Activated CD4-positive, alpha-beta T cell treated with anti-CD3 and anti-CD28 coated beads for 48 hours (primary cell): ENCODE measurements at places on chromosomes 13 and 19.

DNA sequence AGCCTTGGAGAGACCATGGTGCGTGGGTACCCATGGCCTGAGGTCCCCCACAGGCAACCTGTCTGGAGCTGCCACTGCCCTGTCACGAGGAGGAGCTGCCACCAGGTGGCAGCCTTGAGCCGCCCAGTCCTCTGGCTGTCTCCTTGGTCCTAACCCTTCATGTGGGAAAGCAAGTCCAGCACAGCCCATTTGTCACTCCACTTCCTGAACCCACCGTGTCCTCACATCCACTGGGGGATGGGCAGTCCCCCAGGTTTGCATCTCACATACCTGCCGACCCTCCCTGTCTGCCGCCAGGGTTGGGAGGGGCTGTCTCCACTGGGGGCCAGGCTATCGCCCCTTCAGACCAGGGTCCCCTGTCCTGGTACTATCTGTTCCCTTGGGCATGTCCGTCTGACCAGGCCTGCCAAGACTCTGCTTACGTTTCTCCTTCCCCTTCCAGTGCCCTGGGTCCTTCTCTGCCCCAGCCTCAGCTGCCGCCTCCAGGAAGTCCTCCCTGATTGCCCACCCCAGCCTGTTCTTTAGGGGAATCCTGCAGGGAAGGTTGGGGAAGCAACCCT, 4.5 kb downstream of the FAM174C start:
- DNase-seq = peak; percentile 87

- DNase-seq = no peak
Observed at GRCh38 chr19:46944918-46945628, 74.6 kb upstream of the NPAS1 start.

DNA sequence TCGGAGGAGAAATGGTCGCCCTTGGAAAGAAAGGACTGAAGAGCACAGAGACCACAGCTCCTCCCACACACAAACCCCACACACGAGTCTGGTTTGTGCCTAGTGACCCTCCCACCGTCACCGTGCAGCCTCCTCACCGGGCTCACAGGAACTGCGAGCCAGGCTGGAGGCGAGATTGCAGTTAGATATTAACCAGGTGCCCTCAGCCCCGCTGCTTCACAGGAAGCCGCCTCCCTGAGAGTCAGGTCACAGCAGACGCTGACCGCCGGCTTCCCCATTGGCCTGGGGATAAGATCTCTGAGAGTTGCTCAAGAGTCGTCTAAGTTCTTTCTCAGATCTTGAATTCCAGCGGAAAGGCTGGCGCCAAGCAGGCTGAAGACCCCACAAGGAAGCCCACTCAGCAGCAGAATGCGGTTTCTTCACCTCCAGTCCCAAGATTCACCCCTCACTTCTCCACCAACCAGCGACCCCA, 870 bp downstream of the ZNF44 start:
- DNase-seq = peak; percentile 68

DNA sequence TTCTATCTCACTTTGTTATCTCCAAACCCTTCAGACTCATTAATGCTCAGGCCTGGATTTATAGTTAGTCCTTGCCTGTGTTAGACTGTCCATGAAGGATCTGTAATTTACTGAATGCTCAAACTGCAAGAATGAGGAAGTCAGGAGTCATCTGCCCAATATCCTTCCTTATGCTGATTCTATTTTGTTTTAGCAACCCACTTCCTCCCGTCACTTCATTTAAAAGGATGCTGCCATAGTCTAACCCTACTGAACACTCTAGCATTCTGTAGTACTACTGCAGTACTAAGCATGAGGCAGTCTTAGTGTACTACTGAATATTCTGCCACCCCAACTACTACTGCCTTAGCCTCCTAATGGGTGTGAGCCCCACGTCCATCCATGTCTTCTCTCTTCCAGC, 1.5 kb downstream of the FCAR start:
- no peak for DNase-seq

DNA sequence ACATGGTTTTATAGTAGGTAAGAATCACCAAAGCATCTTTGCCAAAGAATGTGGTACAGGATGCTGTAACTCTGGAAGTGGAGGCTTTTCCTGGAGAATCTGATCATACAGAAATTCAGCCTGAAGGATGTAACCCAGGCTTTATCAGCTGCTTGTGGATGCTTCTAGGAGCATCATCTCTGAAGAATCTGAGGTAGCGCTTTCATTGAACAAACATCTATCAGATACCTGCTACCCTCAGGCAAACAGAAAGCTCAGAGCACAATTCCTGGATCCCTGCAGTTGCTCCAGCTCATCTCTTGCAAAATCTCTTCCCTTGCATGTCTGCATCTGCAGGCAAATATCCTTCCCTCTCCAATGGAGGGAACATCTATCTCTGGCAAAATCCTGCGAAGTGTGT, 9.3 kb downstream of the FAM124A start:
- no peak for DNase-seq

DNA sequence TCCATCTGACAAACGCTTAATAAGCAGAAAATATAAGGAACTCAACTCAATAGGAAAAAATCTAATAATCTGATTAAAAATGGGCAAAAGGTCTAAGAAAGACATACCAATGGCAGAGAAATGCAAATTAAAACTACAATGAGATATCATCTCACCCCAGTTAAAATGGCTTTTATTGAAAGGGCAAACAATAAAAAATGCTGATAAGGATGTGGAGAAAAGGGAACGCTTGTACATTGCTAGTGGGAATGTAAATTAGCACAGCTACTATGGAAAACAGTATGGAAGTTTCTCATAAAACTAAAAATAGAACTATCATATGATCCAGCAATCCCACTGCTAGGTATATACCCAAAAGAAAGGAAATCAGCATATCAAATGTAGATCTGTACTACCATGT, 508.8 kb upstream of the GPC6 start:
- DNase-seq = no peak

GRCh38 chr19:913080-913748, at the start of gene R3HDM4:
R3HDM4 (minus strand) TSS chr19:913219; CDS start chr19:913157, 62 bp downstream.
- DNase-seq = peak; percentile 86

DNA sequence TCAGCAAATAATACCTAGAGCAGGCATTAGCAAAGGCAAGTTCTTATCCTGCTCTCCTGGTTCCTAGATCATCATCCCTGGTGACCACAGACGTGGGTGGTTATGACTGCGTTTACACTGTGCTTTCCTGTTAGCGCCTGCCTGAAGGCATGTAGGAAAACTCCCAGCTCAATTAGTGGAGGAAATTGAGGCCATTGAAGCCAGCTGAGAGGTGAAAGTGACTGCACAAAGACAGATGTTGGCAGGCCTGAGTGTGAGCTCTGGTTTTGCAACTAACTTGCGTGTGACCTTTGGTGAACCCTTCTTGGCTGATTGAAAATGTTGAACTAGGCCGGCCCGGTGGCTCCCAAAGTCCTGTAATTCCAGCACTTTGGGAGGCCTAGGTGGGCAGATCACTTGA, 17.5 kb upstream of the NWD1 start:
- no peak for DNase-seq

DNA sequence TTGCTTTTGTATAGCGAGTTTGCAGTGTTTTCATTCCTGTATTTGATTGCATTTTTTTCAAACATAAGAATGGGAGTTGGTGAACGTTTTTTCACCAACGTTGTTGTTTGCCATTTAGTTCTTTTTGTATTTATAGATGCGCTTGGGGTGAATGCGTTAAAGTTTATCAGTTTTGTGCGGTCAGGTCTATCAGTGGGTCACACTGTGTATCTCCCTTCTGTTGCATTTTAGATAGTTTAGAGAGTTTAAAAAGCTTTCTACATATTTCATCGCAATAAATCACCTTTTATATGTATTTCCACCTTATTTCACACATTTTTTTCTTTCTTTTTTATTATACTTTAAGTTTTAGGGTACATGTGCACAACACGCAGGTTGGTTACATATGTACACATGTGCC, 16.4 kb downstream of the OR7A5 start:
- no peak for DNase-seq

DNA sequence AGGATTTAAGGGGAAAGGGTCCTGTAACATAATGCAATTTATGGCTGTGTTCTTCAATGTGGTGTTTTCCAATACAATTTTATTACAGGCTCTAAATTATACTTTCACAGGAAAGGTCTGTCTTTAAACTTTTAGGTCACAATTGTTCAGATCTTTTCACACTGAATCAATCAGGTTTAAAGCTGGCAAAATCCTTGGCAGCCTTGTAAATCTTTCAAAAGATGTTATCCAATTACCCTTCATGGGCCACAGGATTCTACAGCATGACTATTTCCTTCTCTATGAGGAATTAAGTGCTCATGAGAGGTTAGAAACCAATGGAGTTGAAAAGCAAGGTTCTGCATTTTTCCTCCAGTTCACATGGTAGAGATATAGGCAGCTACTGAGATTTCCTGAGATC, 211.5 kb upstream of the MIR17HG start:
- DNase-seq = no peak

GRCh38 chr13:52406629-52407028, 657 bp upstream of the THSD1 start:
- DNase-seq = no peak

GRCh38 chr13:111005808-111006505, 91.1 kb upstream of the ANKRD10 start:
- no peak for DNase-seq

GRCh38 chr13:101755228-101755887, 302.9 kb downstream of the ITGBL1 start:
- no peak for DNase-seq

DNA sequence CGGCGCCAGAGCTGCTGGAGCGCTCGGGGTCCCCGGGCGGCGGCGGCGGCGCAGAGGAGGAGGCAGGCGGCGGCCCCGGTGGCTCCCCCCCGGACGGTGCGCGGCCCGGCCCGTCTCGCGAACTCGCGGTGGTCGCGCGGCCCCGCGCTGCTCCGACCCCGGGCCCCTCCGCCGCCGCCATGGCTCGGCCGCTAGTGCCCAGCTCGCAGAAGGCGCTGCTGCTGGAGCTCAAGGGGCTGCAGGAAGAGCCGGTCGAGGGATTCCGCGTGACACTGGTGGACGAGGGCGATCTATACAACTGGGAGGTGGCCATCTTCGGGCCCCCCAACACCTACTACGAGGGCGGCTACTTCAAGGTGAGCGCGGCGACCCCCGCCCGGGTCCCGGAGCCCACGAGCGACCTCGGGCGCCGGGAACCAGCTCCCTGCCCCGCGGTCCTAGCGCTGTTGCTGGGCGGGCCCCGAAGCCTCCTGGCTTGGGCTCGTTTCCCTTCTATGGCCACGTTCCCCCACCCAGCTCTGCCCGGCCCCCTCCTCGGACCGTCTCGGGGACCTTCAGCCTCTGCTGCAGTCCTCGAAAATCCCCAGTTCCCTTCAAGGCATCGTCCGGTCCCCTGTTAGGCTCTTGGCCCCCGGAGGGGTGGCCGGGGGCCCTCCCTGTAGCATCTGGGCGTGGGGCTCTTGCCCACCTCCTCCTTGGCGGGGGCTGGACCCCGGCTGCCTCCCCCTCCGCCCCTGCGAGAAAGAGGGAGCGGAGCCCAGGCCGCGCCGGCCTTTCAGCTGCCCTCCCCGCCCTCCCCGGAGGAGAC, at the start of gene CDC34:
CDC34 (plus strand) TSS at position 8 of the 808 bp plus-strand sequence; CDS start at position 180, 172 bp downstream.
- no peak for DNase-seq

GRCh38 chr13:109727251-109727650, 59.1 kb downstream of the IRS2 start:
- no peak for DNase-seq

DNA sequence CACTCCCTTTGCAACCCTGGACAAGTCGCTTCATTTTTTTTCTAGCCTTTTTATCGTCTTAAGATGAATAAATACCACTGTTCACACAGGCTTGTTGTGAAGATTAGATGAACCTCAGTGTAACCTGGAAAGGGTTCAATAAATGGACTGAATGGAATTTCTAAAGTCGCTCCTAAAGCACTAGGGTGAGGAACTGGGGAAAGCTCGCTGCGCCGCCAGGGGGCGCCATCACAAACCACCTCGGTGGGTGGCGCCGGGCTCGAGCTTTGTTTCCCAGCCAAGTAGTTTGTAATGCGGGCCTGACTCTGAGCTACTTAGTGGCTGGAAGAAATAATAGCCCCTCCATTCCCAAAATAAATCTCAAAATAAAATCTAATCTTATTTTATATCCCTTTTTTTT, 2.2 kb upstream of the CEACAM6 start:
- peak; percentile 86 for DNase-seq

DNA sequence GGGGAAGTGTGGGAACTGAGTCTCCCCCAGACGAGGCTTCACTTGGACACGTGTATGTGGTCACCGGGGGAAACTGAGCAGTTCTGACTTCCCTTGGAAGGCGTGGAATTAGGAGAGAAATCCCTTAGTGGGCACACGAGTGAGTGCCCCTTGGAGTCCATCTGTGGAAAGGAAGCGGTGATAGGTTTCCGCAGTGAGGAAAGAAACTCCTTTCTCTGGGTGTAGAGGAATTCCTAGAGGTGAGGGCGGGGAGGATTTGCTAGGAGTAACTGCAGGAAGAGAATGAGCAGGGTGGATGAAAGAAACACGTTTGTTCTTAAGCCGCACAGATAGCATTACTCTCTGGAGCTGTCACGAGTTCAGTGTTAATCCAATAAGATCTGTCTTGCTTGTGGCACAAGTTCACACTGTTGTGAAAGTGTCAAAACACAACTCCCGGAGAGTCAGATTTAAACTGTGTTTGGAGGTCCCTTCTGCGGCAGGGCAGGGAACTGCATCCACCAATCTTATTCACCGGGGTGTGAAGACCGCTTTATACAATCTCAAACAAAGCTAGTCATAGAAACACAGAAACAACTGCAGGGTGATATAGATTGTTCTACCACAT, 1.2 kb downstream of the KL start:
- DNase-seq = peak; percentile 69

GRCh38 chr13:59442944-59443486, 720.7 kb downstream of the DIAPH3 start:
- no peak for DNase-seq

- DNase-seq = no peak
Observed at GRCh38 chr13:99688776-99689175, 187.5 kb downstream of the TM9SF2 start.

GRCh38 chr19:41395355-41395754, 1.8 kb downstream of the EXOSC5 start:
- no peak for DNase-seq

DNA sequence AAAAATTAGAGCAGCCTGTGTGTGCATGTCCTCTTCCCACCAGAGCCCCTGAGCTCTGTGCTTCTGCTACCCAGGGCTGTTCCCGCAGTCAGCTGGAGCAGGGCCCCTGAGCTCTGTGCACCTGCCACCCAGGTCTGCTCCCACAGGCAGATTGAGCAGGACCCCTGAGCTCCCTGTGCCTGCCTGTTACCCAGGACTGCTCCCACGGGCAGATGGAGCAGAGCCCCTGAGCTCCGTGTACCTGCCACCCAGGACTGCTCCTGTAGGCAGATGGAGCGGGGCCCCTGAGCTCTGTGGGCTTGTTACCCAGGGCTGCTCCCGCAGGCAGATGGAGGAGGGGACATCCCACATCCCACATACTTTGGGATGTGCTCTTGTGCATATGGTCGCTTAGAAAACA, 186.8 kb upstream of the SOX1 start:
- DNase-seq = no peak

GRCh38 chr13:30731361-30732045, 3.8 kb upstream of the ALOX5AP start:
- no peak for DNase-seq

GRCh38 chr13:76692346-76692745, 193.9 kb downstream of the KCTD12 start:
- no peak for DNase-seq

DNA sequence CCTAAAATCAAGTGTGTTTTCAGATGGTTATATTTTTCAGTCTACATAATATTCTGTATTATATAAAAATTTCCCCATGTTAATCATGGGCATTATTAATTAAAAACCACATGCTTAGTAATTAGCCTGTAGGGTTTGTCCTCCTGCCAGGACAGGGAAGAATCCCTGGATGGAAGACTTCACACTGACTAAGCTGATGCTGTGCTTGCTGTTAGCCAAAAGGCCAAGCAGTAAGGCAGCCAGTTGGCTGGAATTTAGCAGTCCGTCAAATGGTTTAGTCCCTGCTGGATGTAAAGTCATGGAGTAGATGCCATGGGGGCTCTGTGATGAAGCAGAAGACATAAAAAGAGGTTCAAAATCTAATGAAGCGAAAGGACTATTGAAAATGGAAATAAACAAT, 168.0 kb upstream of the OBI1 start:
- no peak for DNase-seq
